T-helper 2 cell (primary cell): ENCODE measurements at places on chromosomes 7 and 10.

DNA sequence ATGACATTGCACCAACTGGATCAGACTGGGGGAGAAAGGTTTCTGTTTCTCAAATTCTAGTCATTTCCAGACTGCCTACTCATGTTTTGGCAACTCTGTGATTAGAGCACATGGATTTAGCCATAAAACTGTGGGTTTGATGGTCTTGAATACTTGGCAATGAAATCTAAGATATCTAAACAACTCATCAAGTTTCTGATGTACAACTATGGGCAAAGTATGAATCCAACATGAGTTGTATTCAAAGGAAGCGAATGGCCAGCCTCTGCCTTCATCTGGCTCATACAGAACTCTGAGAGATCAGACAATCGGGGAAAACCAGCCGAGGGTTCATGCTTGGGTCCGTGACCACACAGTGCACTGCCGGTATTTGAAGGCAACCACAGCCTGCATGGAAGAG is 144.3 kb downstream of the ADAM12 start:
- DNase-seq: no peak

- no peak for DNase-seq
Observed at GRCh38 chr7:150449206-150449952, 1.1 kb upstream of the GIMAP8 start.

DNA sequence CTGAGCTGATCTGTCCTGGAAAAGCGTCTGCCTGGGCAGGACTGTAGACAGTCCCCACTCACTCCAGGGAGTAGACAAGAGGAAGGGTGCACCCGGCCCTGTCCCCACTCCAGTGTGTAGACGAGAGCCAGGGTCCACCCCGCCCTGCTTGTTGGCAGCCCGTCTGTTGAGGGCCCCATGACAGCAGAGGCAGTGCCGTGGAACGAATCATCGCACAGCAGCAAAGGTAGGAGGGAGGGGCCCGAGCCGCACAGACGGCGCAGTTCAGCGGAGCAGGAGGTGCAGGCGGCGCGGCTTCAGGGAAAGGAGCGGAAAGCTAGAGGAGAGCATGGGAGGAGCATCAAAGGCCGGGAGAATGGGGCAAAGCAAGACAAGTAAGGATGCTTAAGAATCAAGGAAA is 93.0 kb downstream of the DYNC2I1 start:
- no peak for DNase-seq

DNA sequence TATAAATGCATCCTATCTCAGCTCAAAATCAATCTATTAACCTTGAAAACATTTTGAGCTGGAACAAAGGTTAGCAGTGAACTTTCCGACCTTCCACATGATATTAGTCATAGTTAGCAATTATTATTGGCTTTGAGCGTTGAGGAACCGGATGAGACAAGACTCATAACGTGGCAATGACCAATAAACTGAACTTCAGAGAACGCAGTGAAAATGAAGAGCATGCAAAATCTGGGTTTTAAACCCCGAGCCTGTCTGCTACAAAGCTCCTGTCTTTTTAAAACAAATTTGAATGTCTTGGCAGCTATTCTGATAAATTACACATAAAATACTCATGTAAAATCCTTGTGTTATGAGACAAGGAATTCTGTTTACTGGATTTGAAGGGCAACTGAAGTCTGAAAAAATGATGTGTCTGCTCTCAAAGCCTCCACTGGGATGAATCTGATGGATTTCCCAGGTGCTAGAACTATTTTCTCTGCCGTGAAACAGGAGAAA is 74.7 kb upstream of the ITGB1 start:
- no peak for DNase-seq

DNA sequence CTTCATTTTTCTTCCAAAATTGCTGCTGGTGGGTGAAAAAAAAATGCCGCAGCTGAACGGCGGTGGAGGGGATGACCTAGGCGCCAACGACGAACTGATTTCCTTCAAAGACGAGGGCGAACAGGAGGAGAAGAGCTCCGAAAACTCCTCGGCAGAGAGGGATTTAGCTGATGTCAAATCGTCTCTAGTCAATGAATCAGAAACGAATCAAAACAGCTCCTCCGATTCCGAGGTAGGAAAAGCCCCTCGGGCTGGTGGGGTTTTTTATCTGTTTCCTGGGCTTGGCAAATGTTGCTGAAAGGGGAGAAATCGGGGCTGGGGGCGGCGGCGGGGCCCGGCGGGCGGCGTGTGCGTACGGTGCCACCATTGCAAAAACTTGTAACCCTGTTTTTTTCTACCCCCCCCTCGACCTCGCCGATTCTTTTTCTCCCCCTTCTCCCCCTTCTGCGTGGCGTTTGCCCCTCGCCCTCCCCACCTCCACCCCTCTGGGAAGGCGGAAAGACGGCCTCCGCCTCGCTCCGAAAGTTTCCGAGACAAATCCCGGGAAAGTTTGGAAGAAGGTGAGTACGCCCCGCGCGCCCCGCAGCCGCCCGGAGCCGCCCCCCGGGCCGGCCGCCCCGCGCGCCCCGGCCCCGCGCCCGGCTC is 789 bp downstream of the TCF7L2 start:
- no peak for DNase-seq

GRCh38 chr7:11082121-11082520 is 108.4 kb downstream of the PHF14 start:
- DNase-seq: no peak
